Liver (tissue), 10 donors: ENCODE measurements at places on chromosomes 1 and 21. TPM values are rescaled to one million over a fixed set of nuclear protein-coding genes. Genes with fewer than 3 reads are reported as not detected.
A peak's percentile ranks its signal among the peaks of the same experiment; 100 is the strongest.

- DNase-seq: no peak
- H3K36me3 ChIP-seq: no peaks in the 10 kb centered on the region
- H3K4me3 ChIP-seq: no peak overlapping the region
- H3K27me3 ChIP-seq: no peaks in the 10 kb centered on the region
- H3K27ac ChIP-seq: no peak overlapping the region
Measured at GRCh38 chr1:167248707-167249642, 28.3 kb downstream of the POU2F1 start.

GRCh38 chr1:172530000-172530399, 3.0 kb upstream of the SUCO start:
- H3K4me3 ChIP-seq: no peak overlapping the region
- H3K36me3 ChIP-seq: no peaks in the 10 kb centered on the region
- no peaks in the 10 kb centered on the region for H3K27me3 ChIP-seq
- peaks cover 2% of the 10 kb centered on the region for H3K4me1 ChIP-seq
- no peak for DNase-seq
- no peak overlapping the region for H3K27ac ChIP-seq

DNA sequence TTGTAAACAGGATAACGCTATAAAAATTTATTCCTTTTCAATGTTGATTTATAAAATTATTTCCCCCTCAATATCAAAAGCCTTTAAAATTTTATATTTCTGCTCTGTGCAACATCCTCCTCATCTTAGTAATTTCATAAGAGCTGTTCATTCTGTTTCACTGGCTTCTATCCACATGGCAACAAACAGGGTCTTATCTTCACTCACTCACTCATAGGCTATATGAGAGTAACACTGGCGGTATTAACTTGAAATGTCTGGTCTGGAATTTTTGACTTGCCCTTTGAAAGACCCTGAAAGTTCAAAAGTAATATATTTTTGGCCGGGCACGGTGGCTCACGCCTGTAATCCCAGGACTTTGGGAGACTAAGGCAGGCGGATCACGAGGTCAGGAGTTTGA, 77.4 kb upstream of the KRTAP11-1 start:
- DNase-seq: no peak
- no peak overlapping the region for H3K4me3 ChIP-seq
- no peaks in the 10 kb centered on the region for H3K27me3 ChIP-seq
- no peaks in the 10 kb centered on the region for H3K36me3 ChIP-seq
- H3K4me1 ChIP-seq: no peaks in the 10 kb centered on the region

DNA sequence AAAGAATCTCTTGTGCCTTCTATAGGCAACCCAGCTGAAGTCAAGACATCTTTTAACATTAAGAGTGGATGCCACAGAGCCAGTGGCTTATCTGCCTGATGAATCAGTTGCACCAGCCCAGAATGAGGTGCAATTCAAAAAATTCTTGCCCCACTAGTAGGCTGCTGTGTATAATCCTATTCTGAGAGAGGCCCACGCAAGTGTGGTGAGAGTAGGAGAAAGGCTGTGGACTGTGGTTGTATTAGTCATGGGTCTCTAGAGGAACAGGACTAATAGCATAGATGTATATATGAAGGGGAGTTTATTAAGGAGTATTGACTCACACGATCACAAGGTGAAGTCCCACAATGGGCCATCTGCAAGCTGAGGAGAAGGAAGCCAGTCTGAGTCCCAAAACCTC, 216.4 kb downstream of the LTN1 start:
- H3K4me3 ChIP-seq: no peak overlapping the region
- H3K27ac ChIP-seq: no peak overlapping the region
- no peaks in the 10 kb centered on the region for H3K27me3 ChIP-seq
- H3K4me1 ChIP-seq: peaks cover 6% of the 10 kb centered on the region
- H3K36me3 ChIP-seq: no peaks in the 10 kb centered on the region

- no peaks in the 10 kb centered on the region for H3K36me3 ChIP-seq
- no peaks in the 10 kb centered on the region for H3K4me1 ChIP-seq
Measured at GRCh38 chr21:39156024-39156423, 27.2 kb downstream of the PSMG1 start.

Gene HMCN1
- total RNA-seq: 4.9 TPM

Gene RABIF
- 4.7 TPM for total RNA-seq

- H3K4me1 ChIP-seq: peaks cover 16% of the 10 kb centered on the region
- no peaks in the 10 kb centered on the region for H3K36me3 ChIP-seq
- H3K27ac ChIP-seq: no peak overlapping the region
- DNase-seq: peak; percentile 63
- H3K4me3 ChIP-seq: no peak overlapping the region
Measured at GRCh38 chr1:153677718-153678518, 570 bp upstream of the NPR1 start.

GRCh38 chr1:48121955-48122354, 100.6 kb upstream of the SLC5A9 start:
- H3K4me3 ChIP-seq: no peak overlapping the region
- H3K27ac ChIP-seq: no peak overlapping the region
- H3K4me1 ChIP-seq: no peaks in the 10 kb centered on the region
- H3K27me3 ChIP-seq: no peaks in the 10 kb centered on the region
- DNase-seq: no peak

GRCh38 chr1:214135886-214136285, 145.1 kb upstream of the SMYD2 start:
- no peak overlapping the region for H3K27ac ChIP-seq
- DNase-seq: no peak
- no peak overlapping the region for H3K4me3 ChIP-seq
- H3K36me3 ChIP-seq: no peaks in the 10 kb centered on the region

GRCh38 chr1:22845398-22845935, 127.2 kb downstream of the LACTBL1 start:
- H3K36me3 ChIP-seq: no peaks in the 10 kb centered on the region
- H3K27me3 ChIP-seq: no peaks in the 10 kb centered on the region
- H3K27ac ChIP-seq: no peak overlapping the region
- no peak overlapping the region for H3K4me3 ChIP-seq
- H3K4me1 ChIP-seq: no peaks in the 10 kb centered on the region

- H3K27me3 ChIP-seq: no peaks in the 10 kb centered on the region
- DNase-seq: no peak
- H3K4me1 ChIP-seq: no peaks in the 10 kb centered on the region
- no peak overlapping the region for H3K27ac ChIP-seq
- no peak overlapping the region for H3K4me3 ChIP-seq
Measured at GRCh38 chr1:225544924-225545323, 108.0 kb downstream of the ENAH start.

Gene ETV3L
- not detected for total RNA-seq

DNA sequence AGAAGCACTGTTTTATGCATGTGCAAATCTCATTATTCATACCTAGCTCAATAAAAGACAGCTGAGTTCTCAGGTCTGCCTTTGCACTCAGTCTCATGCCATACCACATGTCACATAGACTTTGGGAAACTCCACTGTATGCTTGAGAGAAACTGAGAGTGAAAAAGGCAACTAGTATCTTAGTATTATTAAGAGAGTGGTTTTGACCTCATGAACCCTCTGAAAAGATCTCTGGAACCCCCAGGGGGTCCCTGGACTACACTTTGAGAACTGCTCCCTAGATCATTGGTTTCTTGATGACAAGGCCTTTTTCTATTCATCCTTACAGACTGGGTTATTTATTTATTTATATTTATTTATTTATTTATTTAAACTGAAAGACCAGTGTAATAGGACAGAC, 3.7 kb upstream of the RHEX start:
- H3K4me3 ChIP-seq: no peak overlapping the region
- no peaks in the 10 kb centered on the region for H3K36me3 ChIP-seq
- H3K4me1 ChIP-seq: peaks cover 14% of the 10 kb centered on the region
- H3K27ac ChIP-seq: no peak overlapping the region

Gene PCBP3
- total RNA-seq: 0.37 TPM

DNA sequence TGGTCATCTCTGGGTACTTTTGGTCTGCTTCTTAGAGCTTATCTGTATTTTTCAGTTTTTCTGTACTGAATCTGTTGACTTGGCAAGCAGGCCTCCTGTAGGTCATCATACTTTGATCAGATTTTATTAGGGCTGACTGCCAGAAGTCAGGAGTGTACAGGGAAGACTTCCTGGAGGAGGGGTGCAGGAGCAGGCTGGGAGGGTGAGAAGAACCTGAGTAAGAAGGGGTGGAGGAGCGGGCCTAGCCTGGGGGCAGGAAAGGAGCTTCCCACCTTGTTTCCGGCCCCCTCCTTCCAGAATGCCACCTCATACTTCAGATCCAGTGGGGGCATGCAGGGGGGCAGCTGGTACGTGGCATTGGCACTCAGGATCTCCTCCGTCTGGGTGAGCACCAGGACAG, 18.3 kb upstream of the IL22RA1 start:
- DNase-seq: no peak
- no peaks in the 10 kb centered on the region for H3K27me3 ChIP-seq
- H3K27ac ChIP-seq: no peak overlapping the region
- no peak overlapping the region for H3K4me3 ChIP-seq
- H3K4me1 ChIP-seq: peaks cover 7% of the 10 kb centered on the region
- H3K36me3 ChIP-seq: peaks cover 16% of the 10 kb centered on the region

- no peak overlapping the region for H3K4me3 ChIP-seq
- H3K36me3 ChIP-seq: no peaks in the 10 kb centered on the region
- H3K4me1 ChIP-seq: no peaks in the 10 kb centered on the region
- H3K27ac ChIP-seq: no peak overlapping the region
Measured at GRCh38 chr1:197356723-197357533, 88.9 kb downstream of the CRB1 start.

DNA sequence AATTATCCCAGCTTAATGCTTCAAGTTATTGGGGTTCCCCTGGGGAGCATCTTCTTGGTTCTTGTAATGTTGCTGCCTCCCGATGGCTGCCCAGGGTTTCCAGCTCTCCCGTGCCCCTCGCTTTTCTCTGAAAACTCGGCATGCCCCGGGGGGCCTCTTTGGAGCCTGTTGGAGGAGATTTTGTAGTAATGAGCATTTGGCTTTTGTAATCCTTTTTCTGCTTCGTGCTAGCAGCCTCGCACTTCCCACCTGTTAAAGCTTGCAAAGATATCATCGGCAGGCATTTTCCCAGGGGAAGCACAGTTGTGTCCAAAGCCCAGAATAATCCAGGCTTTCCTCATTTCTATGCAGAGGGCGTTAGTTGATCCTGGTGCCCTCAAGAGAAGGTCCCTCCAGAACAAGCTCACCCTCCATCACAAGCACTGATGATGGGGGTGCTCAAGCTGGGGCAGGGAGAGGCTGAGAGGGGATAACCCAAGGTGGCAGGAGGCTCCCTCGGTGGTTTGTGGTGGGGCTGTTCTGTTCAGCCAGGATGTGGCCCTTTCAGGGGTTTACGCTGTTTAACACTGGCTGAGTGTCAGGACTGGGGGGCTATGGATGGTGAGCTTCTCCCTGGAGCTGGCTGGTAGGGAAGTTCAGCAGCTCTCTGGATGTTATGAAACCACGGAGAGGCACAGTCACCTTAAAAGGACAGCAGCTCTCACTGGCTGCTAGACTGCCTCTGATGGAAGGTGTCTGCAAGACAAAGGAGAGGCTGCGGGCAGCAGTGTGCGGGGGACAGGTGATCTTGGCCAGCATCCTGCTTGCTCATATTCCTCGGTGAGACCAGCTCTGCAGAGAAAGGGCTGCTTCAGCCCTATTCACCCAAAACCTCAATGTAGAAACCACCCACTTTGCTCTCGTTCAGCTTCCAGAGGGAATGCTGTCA, 477.1 kb upstream of the VAMP3 start:
- H3K4me1 ChIP-seq: no peaks in the 10 kb centered on the region
- no peak overlapping the region for H3K4me3 ChIP-seq
- H3K36me3 ChIP-seq: no peaks in the 10 kb centered on the region
- no peaks in the 10 kb centered on the region for H3K27me3 ChIP-seq

DNA sequence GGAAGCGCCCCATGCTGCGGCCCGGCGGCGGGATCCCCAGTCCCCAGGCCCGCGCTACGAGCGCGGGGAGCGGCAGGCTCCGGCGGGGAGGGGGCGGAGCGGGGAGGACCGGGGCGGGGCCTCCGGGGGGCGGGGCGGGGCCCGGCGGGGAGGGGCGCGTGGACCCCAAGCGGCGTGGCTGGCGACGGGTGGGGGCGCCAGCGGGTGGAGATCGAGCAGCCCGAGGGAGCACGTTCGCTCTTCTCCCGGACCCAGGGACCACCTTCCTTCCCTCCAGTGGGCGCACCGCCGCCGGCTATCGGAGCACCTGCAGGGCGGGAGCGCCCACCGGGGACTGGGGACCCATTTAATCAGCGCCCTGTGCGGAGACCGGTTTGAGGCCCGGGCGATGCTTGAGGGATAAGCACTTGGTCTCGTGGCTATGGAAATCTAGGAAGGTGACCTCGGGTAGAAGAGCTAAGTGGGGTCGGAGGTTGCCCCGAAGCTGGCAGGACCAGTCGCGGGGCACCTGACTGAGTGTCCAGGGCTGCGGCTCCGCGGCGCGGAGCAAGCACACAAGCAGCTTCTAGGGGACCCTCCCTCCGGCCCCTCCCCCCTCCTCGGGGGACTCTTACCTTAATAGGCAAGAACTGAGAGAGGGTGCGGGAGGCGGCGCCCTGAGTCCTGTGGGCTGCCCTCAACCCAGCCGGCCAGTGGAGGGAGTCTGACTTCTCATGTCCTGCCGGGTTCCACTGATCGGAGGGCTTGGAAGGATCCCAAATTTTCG, at the start of gene TSPAN2:
Gene TSPAN2, minus strand, starts transcription at position 84 of the 766 bp plus-strand sequence. Its CDS starts 71 bp downstream, at position 13.
- H3K4me3 ChIP-seq: peak within 1 kb of the TSS; percentile 43
- no peaks in the 10 kb centered on the region for H3K4me1 ChIP-seq
- no peaks in the 10 kb centered on the region for H3K27me3 ChIP-seq

DNA sequence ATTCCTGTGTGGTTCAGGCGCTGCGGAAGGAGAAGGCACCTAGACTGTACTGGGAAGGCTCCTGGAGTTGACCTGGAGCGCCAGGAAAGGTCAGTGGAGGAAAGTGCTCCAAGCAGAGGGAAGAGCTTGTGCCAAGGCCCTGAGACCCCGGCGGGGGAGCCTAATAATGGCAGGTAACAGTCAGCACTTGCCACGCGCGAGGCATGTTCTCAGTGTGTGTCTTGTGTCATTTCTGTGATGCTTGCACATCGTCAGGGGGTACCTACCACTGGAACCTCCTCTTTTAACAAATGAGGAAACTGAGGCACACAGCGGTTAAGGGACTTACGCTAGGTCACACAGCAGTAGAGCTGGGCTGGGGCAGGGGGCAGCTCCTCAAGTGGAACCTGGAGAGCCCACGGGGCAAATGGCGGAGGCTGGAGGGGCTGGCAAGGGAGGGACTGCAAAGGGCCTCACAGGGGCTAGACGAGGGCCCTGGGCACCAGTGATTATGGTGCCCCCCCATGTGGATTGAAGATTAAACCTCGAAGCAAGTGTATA, 976 bp upstream of the BMP8B start:
- H3K27me3 ChIP-seq: no peaks in the 10 kb centered on the region
- H3K4me1 ChIP-seq: peaks cover 6% of the 10 kb centered on the region
- H3K36me3 ChIP-seq: no peaks in the 10 kb centered on the region

Gene GPA33
- total RNA-seq: 0.08 TPM

- peaks cover 11% of the 10 kb centered on the region for H3K36me3 ChIP-seq
- H3K4me3 ChIP-seq: peak within 1 kb of the TSS; percentile 80
- no peaks in the 10 kb centered on the region for H3K27me3 ChIP-seq
- DNase-seq: peak; percentile 86
- peaks cover 14% of the 10 kb centered on the region for H3K4me1 ChIP-seq
- peak within 1 kb of the TSS; percentile 94 for H3K27ac ChIP-seq
Measured at GRCh38 chr1:153946622-153947241, at the start of gene DENND4B. TSS of gene DENND4B (minus strand) at chr1:153946718. CDS start at chr1:153944374, 2,344 bp downstream.

Gene USP1
- 8.1 TPM for total RNA-seq

- DNase-seq: no peak
- H3K4me3 ChIP-seq: no peak overlapping the region
- H3K27me3 ChIP-seq: no peaks in the 10 kb centered on the region
- H3K4me1 ChIP-seq: no peaks in the 10 kb centered on the region
- no peak overlapping the region for H3K27ac ChIP-seq
- peaks cover 5% of the 10 kb centered on the region for H3K36me3 ChIP-seq
Measured at GRCh38 chr21:39196310-39196709, 13.1 kb upstream of the PSMG1 start.
